ENCODE measurements at places on chromosomes 6 and 20.
A peak's percentile ranks its signal among the peaks of the same experiment; 100 is the strongest.

- DNase-seq: peak; percentile 76
Measured at GRCh38 chr6:110944681-110945151, 13.8 kb upstream of the GTF3C6 start.

DNA sequence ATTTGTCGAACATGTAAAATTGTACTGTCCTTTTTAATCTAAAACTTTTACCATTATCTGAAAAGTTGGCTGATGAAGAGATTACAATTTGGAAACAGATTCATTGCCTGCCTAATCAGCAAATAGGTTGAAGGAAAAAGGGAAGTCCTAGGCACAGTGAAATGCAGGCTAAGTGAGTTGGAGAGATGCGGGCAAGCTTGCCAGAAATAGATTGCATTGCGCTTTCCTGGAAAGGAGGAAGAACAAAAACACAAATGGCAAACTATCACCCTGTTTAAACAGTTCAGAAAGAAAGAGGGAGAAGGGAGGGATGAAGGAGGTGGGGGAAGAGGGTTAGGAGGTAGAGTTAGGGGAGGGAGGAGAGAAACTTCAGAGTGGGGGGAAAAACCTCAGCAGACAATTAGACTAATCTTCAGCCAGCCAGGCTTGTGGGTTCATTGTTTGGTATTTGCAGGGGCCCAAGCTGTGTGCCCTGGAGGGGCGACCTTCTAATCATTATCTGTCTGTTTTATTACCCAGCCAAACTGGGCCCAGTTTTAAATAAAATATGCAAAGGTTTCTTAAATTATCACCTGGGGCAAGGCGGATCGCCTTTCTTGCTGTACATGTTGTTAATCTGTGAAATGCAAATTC, 465.2 kb downstream of the TFAP2B start:
- no peak for DNase-seq

- no peak for DNase-seq
Measured at GRCh38 chr6:126143761-126144251, 157.5 kb downstream of the TRMT11 start.

DNA sequence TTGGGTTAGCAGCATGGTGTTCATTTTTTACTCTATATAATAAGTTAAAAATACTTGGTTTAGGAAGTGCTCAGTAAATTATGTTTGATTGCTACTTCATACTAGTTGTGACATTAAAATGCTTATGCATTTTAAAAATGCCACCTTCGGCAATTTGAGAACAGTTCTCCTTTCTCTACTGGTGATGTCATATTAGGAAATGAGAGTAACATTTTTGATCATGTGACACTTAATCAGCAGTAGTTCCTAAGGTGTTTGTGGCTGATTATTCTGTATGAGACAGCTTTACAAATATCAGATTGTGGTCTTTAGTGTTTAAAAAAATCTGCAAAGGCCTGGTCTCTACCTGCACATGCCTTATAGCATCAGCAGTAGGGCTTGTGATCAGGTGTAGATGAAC, 4.4 kb downstream of the GZF1 start:
- DNase-seq: no peak

DNA sequence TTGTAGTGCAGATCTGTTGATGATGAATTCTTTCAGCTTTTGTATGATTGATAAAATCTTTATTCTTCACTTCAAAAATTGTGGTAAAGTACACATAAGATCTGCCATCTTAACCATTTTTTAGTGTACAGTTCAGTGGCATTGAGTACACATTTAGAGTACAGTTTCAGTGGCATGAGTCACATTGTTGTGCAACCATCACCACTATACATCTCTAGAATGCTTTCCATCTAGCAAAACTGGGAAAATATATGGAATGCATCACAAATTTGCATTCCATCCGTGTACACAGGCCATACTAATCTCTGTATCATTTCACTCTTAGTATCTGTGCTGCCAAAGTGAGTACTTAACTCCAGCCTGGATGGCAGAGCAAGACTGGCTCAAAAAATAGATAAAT, 28.7 kb downstream of the SIRPD start:
- DNase-seq: no peak

DNA sequence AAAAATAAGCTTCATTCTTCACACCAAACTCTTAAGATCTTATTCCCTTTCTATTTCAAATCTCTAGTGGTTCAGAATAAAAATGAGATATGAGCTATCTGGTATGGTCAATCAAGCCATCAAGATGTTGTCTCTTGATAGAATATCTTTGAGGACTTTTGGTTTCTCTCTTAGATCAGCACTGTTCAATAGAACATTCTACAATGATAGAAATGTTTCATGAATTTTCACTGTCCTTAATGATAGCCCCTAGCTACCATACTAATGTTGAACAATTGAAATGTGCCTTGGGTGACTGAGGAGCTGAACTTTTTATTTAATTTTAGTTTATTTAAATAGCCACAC, 24.1 kb upstream of the HINT3 start:
- no peak for DNase-seq

- DNase-seq: no peak
Measured at GRCh38 chr6:167116109-167116837, 6.6 kb upstream of the CCR6 start.

DNA sequence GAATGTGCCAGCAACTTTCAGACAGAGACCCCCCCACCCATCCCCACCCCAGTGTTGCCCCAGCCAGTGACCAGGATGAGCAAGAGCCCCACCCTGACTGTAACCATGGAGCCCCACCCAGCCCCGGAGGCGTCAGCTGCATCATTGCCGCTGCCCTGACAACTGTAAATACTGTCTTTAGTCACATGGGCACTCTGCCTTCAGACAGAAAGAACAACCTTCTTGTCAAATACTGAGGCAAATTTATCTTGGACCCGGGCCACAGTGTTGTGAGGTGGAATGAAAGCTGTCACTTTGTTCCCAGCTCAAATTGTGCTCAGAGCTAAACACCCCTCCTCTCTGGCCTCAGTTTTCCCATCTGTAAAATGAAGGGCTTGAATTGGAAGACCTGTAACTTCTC, 23.7 kb downstream of the MOCS3 start:
- no peak for DNase-seq

- DNase-seq: no peak
Measured at GRCh38 chr6:63672582-63673129, 37.1 kb downstream of the PHF3 start.

GRCh38 chr6:133697666-133698065, 191.2 kb upstream of the TCF21 start:
- no peak for DNase-seq

DNA sequence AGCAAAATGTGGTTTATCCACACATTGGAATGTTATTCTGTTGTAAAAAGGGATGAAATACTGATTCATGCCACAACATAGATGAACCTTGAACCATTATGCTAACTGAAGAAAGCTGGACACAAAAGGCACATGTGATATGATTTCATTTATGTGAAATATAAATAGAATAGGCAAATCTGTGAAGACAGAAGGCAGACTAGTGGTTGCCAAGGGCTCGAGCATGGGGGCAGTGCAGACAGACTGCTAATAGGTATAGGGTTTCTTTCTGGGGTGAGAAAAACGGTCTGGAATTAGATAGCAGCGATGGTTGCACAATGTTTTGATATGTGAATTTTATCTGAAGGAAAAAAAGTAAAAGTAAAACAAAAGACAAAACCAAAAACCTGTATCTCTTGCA, 54.6 kb upstream of the FNDC1 start:
- no peak for DNase-seq

GRCh38 chr6:149749594-149750135, at the start of gene PCMT1:
TSS of gene PCMT1 (plus strand) at chr6:149749741. CDS start at chr6:149749902, 161 bp downstream.
- DNase-seq: no peak

- DNase-seq: peak; percentile 10
Measured at GRCh38 chr6:12718015-12718414, 1.4 kb downstream of the PHACTR1 start.

- DNase-seq: no peak
Measured at GRCh38 chr6:21404577-21404976, 189.0 kb upstream of the SOX4 start.
